ENCODE measurements at places on chromosomes 2 and 18. TPM values are rescaled to one million over a fixed set of nuclear protein-coding genes. Genes with fewer than 3 reads are reported as not detected.

ABHD1 gene
- total RNA-seq: not detected

ASB18 gene
- total RNA-seq: not detected

ANKRD53 gene
- total RNA-seq: not detected

TMEM150A gene
- 5.2 TPM for total RNA-seq
